ENCODE measurements at places on chromosomes 16 and 17.

- DNase-seq, result no peak
Observed at GRCh38 chr16:15979801-15980200, 30.4 kb downstream of the ABCC1 start.

DNA sequence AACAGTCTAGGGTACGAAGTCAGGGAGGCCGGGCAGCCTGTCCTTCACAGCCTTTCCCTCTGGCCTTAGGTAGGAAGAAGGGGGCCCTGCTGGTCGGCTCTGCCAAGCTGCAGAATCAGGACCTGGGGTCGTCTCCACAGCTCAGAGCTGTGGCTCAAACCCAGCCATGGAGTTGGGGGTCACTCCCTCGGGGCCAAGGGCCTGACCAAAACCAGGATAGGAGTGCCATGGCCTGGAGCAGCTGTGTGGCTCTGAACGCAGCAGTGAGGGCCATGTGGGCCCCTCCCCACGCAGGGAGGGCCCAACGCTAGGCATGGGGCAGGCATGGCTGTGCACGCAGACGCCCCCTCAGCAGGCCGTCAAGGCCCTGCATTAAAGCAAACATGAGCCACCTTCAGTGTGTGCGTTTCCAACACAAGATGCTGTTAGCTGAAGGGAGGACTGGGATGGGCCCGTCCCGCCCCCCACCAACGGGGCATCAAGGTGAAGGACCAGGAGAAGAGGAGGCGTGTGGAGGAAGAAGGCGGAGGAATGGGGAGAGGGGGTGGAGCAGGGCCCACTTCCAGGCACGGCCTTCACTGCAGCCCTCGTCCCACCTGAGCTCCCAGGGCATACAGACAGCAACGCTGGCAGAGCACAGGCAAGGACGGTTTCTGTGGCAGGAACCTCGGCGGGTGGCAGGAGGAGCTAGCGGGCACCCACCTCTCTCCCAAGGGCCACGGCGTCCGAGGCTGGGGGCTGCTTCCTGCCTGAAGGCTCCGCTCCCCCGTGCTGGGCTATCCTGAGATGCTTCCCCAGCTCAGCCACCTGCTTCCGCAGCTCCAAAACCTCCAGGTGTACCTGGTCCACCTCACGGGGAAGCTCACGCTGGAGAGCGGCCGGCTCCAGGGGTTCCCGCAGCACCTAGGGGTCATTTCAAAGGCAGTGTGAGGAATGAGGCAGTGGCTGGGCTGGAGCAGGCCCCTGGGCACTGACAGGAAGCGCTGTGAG is 55.3 kb downstream of the CCDC57 start:
- DNase-seq, result no peak

GRCh38 chr17:60535382-60536279 is 9.6 kb upstream of the APPBP2 start:
- no peak for DNase-seq

- no peak for DNase-seq
Observed at GRCh38 chr16:12060751-12061150, 84.2 kb downstream of the SNX29 start.

- DNase-seq, result no peak
Observed at GRCh38 chr17:81267390-81268067, 27.6 kb downstream of the SLC38A10 start.

GRCh38 chr16:55526441-55526840 is 17.6 kb downstream of the LPCAT2 start:
- DNase-seq, result no peak

DNA sequence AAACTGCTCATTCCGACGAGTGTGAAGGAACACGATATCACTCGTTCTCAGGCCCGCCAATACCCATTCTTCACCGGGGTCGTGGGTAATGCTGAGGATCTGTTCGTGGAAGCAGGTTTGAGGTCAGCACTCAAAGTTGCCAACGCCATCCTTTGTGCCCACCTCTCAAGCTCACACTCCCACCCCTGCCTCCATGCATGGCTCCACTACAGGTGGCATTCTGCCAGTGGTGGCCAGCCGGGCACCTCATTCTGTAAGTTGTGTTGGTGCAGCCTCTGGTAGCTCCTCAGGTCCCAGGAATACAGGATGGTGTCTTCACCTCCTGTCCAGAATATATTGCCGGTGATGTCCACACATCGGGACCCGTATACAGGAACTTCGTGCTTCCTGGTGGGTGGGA is 10.7 kb downstream of the TLE7 start:
- DNase-seq, result no peak

- no peak for DNase-seq
Observed at GRCh38 chr17:69995476-69995875, 79.5 kb upstream of the KCNJ16 start.

DNA sequence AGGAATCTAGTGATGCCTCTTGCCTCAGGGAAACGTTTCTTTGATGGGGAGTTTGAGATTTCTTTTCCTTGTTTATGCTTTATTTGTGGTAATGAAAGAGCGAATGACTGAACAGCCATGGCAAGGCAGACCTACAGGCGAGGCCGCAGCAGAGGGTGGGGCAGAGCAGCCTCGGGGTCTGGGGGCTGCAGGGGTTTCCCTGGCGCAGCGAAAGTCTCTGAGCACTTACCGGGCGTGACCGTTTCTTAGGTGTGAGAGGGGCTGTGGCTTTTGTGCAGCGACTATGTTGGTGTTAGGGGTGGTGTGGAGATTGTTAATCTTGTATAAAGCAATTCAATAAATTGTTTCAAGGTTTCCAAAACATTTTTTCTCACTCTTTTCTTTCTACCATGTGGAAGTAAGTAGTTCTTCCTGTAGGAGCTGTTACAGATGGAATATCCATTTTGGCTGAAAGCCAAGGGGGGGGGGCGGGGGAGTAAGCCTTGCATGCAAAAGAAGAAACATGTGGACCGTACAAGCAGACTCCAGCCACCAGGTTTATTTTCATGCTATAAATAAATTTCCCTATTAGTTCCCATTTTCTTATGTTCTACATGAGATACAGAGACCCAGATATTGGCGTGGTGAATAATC is 34.8 kb downstream of the UBN1 start:
- no peak for DNase-seq

DNA sequence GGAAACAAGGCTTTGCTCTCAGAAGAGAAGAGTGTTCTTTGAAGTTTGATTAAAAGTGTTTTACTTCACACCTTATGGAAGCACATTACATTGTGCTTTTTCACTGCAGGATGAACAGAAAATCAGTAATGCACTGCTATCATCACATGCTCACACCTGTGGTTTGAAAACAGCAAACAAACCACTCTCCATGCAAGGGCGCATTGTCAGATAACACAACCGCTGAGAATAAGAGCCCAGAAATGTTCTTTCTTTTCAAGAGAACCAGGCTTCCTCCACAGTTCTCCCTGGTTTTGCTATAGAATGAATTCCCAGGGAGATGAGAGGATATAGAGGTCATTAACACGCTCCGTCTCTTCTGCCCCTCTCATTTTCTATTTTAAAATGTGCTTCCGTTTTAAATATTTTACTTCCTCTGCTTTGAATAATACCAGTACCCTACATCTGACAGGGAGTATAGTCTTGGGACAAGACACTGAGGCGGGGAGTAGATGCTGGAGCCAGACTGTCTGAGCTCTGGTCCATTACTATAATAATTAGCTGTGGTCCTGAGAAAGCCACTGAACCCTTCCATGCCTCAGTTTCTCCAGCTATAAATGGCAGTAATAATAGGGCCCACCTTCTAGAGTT is 71.6 kb downstream of the CDK5R1 start:
- no peak for DNase-seq

GRCh38 chr16:86862595-86863280 is 284.4 kb downstream of the FOXL1 start:
- no peak for DNase-seq

- DNase-seq, result no peak
Observed at GRCh38 chr17:65811043-65811442, 249.6 kb upstream of the AXIN2 start.

- DNase-seq, result no peak
Observed at GRCh38 chr16:9847146-9847545, 335.1 kb downstream of the GRIN2A start.

- DNase-seq, result no peak
Observed at GRCh38 chr16:821751-822150, 21.2 kb upstream of the GNG13 start.

GRCh38 chr17:43431714-43432523 is 33.1 kb downstream of the ARL4D start:
- DNase-seq, result no peak

- DNase-seq, result no peak
Observed at GRCh38 chr16:30892670-30893416, 1.0 kb downstream of the BCL7C start.

- DNase-seq, result no peak
Observed at GRCh38 chr16:65410801-65411200, 288.9 kb upstream of the CDH11 start.

GRCh38 chr17:82345151-82345976 is 11.8 kb upstream of the SECTM1 start:
- DNase-seq, result no peak

GRCh38 chr17:78387977-78388941 is 9.8 kb downstream of the PGS1 start:
- DNase-seq, result no peak

DNA sequence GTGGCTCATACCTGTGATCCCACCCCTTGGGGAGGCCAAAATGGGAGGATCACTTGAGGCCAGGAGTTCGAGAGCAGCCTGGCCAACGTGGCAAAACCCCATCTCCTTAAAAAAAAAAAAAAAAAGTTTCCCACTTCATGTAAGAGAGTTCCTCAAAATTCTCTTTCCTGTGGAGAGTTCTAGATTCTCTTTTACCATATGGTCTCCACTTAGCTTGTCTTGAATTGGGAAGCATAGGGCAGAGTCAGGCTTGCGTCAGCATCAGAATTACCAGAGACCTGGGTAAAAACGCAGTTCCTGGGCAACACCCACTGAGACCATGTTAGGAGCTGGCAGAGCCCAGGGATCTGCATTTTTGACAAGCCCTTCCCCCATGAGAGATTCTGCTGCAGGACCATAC is 158.4 kb downstream of the CCDC182 start:
- DNase-seq, result no peak

GRCh38 chr17:75287221-75287620 is 2.0 kb downstream of the SLC25A19 start:
- no peak for DNase-seq
